ENCODE measurements at places on chromosomes 12 and 14. TPM values are rescaled to one million over a fixed set of nuclear protein-coding genes. Genes with fewer than 3 reads are reported as not detected.

Gene MGP
- total RNA-seq, result 4.0 TPM

GRCh38 chr14:81122326-81122725, 98.4 kb downstream of the GTF2A1 start:
- DNase-seq, result no peak

Gene TROAP
- total RNA-seq, result 10.3 TPM

DNA sequence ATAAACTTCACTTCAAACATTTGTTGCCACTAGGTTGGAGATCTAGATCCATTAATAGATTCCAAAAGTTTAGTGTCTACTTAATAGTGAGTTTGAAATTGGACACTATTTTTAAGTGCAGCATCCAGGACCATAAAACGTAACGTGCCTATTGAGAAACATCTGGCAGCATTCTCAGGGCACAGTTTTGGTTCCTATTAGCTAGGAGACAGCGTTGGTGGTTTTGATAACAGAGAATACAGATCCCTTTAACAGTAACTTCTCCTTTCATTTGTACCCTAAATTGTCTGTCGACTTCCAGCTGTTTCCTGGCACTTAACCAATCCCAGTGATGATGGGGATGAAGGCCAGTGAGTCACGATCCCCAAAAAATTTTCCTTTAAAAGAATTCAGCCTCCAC, 25.8 kb downstream of the KCNK10 start:
- DNase-seq, result no peak

Gene SSPN
- total RNA-seq, result 1.7 TPM

- DNase-seq, result no peak
Measured at GRCh38 chr12:48388460-48388859, 37.7 kb upstream of the ZNF641 start.

Gene KRT3
- not detected for total RNA-seq

DNA sequence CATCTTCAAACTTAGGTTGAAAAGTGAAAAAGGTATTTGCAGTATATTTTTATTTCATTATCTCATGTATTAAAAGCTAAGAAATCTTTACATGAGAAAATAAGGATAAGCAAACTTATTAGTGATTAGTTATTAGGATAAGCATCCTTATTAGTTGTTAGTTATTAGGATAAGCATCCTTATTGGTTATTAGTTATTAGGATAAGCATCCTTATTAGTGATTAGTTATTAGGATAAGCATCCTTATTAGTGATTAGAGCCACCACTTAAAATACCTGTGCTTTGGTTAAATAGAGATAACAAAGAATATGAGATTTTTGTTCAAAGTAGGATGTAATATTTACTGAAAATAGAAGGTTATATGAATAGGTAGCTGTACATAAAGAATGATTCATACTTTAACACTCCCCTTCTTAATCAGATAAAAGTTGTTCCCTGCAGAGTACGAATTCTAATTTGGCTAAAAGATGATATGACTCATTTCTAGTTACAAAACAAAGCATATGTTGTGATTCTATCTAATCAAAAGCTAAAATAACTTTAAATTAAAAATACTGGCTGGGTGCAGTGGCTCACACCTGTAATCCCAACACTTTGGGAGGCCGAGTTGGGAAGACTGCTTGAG, 56.4 kb downstream of the KDM5A start:
- no peak for DNase-seq

Gene OLR1
- not detected for total RNA-seq

GRCh38 chr14:73261520-73262426, 24.5 kb downstream of the PAPLN start:
- DNase-seq, result no peak

Gene CLEC12A
- total RNA-seq, result not detected

Gene FITM1
- total RNA-seq, result not detected

DNA sequence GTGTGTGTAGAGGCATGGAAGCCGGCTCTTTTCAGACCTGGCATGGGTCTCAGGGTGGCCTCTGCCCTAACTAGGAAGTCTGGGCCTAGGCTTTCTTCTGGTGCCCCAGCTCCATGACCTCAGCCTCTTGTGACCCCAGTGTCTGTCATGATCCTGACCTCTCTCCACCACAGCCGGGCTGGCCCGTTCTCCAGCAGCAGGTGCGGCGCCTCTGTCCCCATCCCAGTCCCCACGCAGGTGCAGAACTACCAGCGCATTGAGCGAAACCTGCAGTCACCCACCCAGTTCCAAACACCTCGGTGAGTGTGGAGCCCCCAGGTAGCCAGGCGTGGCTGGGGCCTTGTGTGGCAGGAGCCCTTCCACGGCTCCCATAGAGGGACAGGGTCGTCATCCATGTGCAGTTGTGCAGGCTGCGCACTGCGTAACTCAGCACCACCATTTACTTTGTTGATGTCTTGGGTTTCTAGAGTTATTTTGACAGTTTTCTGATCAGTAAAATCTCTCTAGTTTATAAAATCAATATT, 14.8 kb upstream of the PUS1 start:
- DNase-seq, result no peak

GRCh38 chr12:91505006-91505405, 322.4 kb upstream of the DCN start:
- no peak for DNase-seq

- DNase-seq, result no peak
Measured at GRCh38 chr14:58109744-58110143, 42.3 kb downstream of the ARMH4 start.

DNA sequence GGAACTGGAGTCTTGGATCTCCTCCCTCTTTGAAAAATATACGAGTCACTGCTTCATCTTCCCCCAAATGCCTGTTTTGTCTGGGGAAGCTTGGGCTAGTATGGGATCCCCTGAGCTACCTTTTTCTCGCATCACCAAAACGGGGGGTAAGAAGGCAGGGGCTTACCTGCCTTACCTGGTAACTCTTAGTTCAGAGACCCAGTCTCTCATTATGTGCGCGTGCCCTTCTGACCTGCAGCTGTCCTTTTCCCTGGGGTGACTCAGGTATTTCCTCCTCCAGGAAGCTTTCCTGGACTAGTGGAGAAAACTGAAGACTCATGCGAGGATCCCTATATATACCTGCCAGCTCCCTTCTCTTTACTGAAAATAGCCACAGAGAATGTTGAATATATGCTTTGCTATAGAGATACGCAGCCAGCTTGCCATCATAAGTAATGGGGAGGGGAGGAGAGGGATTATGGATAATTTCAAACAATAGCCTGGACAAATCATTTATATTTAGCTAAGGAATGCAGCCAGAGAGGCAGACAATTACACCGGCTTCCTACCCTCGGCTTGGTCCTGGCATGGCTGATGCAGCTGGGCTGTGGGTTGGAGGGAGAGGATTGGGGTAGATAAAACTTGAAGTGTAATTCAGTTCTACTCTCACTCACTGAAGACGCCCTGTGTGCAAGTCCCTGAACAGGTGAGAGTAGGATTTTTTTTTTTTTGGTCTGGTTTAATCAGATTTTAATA, 1.1 kb downstream of the TSPAN9 start:
- DNase-seq, result no peak

- DNase-seq, result peak; percentile 95
Measured at GRCh38 chr14:79044894-79045624, 874.9 kb downstream of the NRXN3 start.

- no peak for DNase-seq
Measured at GRCh38 chr12:6887460-6887859, 14.4 kb upstream of the SPSB2 start.

GRCh38 chr14:60272177-60272576, 23.2 kb downstream of the PPM1A start:
- no peak for DNase-seq

Gene TSHR
- not detected for total RNA-seq

Gene CCDC177
- total RNA-seq, result under 0.01 TPM

Gene SPPL3
- total RNA-seq, result 22.3 TPM

Gene KCNJ8
- 0.27 TPM for total RNA-seq

DNA sequence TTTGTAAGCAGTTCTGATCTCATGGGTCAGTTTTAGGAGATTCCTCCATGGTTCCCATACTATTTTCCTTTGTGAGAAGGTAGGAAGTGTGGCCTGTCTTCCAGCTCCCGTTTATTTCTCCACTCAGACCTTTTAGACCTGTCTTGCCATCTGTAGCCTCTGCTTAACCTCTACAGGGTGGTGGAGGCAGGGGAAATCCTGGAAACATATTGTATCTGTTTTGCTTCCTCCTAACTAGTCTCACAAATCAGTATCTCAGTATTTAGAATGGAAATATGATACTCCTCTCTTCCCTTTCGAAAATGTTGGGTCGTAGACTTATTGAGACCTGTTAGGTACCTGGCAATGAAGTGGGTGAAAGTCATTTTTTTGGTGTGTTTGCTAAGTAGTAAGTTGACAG, 399.4 kb upstream of the RGS6 start:
- DNase-seq, result no peak

Gene FOXM1
- 12.2 TPM for total RNA-seq

- DNase-seq, result no peak
Measured at GRCh38 chr14:98844456-98844855, 427.5 kb downstream of the BCL11B start.

GRCh38 chr14:71741241-71741640, 191.0 kb upstream of the RGS6 start:
- DNase-seq, result no peak

Gene ETFBKMT
- 1.5 TPM for total RNA-seq

- no peak for DNase-seq
Measured at GRCh38 chr14:32313844-32314376, 15.2 kb upstream of the AKAP6 start.

- peak; percentile 19 for DNase-seq
Measured at GRCh38 chr12:80044694-80045046, 54.7 kb upstream of the OTOGL start.

DNA sequence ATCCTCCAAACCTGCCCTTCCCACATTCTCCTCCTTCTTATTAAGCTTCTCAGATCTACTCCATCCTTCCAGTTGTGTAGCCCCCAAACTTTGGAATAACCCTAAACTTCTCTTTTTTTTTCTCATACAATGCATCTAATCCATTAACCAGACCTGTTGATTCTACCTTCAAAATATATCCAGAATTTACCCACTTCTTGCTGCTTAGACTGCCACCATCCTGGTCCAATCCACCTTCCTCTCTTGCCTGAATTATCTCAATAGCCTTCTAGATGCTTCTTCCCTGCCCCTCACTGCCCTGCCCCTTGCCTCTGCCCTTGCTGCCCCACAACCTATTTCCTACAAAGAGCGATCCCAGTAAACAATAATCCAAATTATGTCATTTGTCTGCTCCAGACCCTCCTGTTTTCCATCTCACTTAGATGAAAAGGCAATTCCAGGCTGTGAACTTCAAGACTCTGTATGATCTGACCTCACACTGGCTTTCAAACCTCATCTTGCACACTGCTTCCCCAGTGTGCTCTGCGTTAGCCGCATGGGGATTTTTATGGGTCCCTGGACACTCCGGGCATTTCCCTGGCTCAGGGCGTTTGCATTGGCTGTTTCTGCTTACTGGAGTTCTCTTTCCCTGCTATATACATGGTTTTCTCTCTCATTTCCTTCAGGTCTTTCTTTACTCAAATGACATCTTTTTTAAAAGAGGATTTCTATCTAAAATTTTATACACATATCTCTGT, 42.6 kb upstream of the HIF1A start:
- DNase-seq, result no peak

Measured in kidney epithelial cell (primary cell).